CD8-positive, alpha-beta T cell (primary cell): ENCODE measurements at places on chromosomes 6 and 20.

DNA sequence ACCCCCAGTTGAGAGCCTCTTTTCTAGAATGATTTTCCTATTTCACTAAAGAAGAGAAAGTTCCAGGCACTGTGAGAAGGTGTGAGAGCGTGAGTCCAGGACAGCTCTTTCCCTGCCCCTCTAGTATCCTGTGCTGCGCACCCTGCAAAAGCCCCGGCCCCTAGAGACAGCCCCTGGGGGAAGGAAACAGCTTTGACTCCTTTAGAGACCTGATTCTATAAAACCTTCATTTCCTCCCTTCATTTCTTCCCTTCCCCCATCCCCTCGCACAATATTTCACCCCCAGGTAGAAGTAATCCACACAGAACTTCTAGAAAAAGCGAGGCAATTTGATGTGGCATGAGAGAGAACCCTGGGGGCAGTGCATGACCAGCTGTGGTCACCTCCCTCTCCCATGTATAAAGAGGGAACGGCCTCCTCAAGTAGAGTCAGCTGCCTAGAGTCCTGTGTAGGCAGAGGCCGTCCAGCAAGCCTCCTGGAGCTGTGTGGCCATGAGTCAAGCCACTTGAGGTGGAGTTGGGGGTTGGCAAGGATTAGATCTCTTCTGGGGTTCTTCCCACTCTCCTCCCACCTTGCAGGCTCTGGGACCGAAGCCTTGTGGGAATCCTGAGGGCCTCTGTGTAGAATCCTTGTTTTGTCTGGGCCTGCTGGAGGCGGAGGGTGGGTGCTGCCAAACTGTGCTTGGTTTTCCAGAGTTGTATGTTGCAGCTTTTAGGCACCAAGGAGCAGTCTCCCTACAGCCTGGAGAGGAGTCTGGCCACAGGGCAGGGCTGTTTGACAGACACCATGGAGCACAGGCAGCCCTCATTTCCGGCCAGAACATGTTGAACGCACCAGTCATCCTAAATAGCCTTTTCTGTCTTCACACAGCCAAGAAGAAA lies 41.7 kb downstream of the CHMP4B start:
- DNase-seq: peak; percentile 51

- DNase-seq: no peak
Observed at GRCh38 chr20:11687546-11688292, 230.0 kb upstream of the BTBD3 start.

DNA sequence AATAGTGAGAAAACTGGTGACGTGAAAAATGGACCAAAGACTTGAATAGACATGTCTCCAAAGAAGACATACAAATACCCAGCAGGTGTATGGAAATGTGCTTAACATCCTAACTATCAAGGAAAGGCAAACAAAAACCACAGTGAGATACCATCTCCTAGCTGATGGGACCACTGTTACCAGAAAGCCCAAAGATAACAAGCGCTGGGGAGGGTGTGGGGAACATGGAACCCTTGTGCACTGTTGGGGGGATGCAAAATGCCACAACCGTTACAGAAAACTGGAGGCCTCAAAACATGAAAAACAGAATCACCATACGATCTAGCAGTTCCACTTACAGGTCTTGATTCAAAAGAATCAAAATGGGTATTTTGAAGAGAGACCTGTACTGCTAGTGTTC lies 19.8 kb upstream of the RBM38 start:
- DNase-seq: no peak

DNA sequence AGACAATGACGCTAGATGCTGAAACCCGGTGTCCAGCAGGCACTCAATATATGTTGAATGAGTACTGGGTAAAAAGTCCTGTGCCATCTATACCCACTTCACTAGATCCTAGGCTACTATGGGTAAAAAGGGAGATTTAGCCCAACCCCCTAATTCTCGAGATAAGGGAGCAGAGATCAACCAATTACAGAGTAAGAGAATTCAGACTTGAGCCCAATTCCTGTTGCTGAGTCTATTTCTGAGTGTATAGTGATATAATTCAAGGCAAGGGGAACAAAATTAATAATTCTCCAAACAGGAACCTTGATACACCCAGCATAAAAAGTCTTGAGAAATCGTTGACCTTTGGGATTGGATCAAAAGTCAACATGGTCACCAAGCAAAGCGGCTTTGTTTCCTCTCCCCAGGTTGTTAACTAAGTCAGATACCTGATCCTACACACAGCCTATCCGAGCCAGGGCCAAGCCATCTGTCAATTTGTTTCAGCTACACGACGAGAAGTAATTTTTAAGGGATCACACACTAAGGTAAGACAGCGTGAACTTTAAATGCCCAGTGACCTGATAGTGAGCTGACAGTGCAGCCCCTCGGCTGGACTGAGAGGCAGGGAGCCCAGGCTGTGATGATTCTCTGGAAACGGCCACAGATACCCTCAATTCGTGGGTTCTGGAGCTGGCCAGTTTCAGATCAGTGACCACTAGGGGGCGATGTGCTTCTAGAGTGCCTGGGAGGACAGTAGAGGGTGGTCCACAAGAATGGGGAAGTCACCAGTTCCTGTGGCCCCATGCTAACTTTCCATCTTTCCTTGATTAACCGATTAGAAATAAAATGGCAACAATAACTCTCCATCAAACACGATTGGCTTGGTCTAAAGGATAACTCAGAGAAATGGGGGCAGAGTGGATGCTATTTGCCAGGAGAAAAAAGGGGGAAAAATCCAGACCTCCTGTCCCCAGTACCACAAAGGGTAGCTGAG lies 46.2 kb downstream of the SLC22A23 start:
- DNase-seq: peak; percentile 77
